ENCODE measurements at places on chromosomes 2 and 18.
A peak's percentile ranks its signal among the peaks of the same experiment; 100 is the strongest.

DNA sequence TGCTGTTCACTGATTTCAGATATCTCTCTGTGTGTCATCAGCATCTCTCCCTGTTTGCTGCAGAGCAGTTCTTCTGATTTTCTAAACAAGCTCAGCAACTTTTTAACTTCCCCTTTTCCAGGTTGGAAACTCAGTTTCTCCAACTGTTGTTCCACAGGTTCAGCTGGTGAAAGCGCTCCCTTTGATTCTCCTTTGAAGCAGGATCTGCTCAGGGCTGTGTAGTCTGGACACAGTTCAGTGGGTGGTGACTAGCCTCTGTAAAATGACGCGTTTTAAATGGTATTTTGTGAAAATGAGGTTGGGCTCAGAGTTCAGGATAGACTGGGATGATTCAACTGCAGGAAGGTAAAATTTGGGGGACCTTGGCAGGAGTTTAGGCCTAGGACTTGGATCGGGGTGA is 106.3 kb downstream of the TRIM43 start:
- H3K27ac ChIP-seq, result no peak overlapping the region
- H3K36me3 ChIP-seq, result no peaks in the 10 kb centered on the region

DNA sequence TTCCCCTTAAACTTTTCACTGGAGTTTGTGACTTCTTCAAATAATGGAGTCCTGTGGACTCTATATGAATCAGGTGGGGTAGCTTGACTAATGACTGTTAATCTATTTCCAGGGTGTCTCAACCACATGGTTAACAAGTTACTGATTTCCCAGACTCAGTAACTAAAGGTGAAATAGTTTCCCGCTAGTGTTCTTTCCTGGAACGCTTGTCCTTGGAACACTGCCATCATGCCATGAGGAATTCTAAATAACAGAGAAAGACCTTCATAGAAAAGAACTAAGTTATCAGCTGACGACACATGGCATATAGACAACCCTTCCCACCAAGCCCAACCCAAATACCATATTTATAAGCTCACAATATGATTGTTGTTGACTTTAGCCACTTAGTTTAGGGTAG is 1027.9 kb upstream of the FAM98A start:
- no peaks in the 10 kb centered on the region for H3K4me1 ChIP-seq
- no peaks in the 10 kb centered on the region for H3K27me3 ChIP-seq
- H3K36me3 ChIP-seq, result no peaks in the 10 kb centered on the region
- H3K4me3 ChIP-seq, result no peak overlapping the region
- no peak for DNase-seq

GRCh38 chr2:6212491-6212890 is 520.3 kb downstream of the SOX11 start:
- H3K4me1 ChIP-seq, result no peaks in the 10 kb centered on the region
- H3K27me3 ChIP-seq, result no peaks in the 10 kb centered on the region
- H3K4me3 ChIP-seq, result no peak overlapping the region
- DNase-seq, result no peak
- no peak overlapping the region for H3K27ac ChIP-seq

DNA sequence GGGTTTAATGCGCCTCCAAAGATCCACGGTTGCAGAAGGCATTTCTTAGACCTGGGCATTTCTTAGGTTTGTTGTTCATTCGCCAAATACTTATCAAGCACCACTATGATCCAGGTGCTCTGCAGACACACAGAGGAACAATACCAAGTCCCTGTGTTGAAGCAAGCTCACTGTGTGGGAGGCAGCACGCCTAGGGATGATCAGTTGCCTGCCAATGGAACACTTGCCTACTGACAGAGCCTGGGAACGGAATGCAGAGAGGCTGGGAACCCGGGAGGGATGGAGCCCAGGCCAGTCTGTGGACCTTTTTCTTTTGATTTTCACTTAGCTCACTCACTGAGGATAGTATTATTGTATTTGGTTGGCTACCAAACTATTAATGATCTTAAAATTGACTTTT is 1.9 kb upstream of the GRP start:
- peaks cover 8% of the 10 kb centered on the region for H3K4me1 ChIP-seq
- no peak overlapping the region for H3K4me3 ChIP-seq
- H3K36me3 ChIP-seq, result no peaks in the 10 kb centered on the region
- H3K27ac ChIP-seq, result no peak overlapping the region

DNA sequence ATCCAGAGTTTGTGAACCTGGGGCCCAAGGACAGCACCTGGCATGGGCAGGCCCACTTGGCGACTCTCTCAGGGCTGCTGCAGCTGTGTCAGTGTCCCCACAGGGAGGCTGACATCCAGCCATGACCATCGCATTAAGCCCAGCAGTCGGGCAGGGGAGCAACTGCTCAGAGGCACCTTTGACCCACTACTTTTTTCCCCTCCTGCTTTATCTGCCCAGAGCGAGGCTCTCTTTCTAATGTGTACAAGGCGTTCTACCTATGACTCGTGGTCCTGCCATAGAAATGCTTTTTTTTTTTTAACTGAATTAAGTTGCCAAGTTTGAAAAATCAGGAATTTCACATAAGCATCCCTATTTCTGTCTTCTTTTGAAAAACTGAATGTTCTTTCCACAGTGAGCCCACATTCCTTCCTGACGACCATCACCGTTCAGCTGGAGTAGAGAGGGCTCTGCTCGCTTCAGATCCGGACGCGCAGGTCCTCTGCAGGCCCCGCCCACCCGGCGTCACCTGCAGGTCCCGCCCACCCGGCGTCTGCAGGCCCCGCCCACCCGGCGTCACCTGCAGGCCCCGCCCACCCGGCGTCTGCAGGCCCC is 403 bp upstream of the CLUL1 start:
- no peak overlapping the region for H3K4me3 ChIP-seq
- H3K36me3 ChIP-seq, result no peaks in the 10 kb centered on the region
- no peak for DNase-seq
- H3K27ac ChIP-seq, result no peak overlapping the region
- no peaks in the 10 kb centered on the region for H3K4me1 ChIP-seq
- no peaks in the 10 kb centered on the region for H3K27me3 ChIP-seq

DNA sequence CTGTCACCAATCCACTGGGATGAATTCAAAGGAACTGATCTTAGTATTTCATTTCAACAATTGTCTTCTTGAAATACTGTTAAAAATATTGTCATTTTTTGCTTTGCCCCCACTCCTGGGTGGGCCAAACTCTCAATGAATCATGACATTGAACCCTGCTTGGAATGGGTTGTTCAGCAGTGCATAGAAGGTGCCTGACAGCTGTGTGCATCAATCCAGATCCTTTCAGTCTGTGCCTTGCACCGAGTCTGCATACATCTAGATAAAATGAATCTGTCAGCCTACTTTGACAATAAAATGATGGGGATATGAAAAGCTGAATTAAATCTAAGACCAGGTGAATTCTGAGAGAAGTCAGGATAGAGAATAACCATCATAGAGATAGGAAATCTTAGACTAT is 706.6 kb downstream of the CBLN2 start:
- no peak for DNase-seq
- H3K4me1 ChIP-seq, result no peaks in the 10 kb centered on the region
- no peak overlapping the region for H3K4me3 ChIP-seq
- H3K36me3 ChIP-seq, result no peaks in the 10 kb centered on the region

- no peak overlapping the region for H3K4me3 ChIP-seq
- no peaks in the 10 kb centered on the region for H3K27me3 ChIP-seq
- H3K4me1 ChIP-seq, result peaks cover 13% of the 10 kb centered on the region
- H3K36me3 ChIP-seq, result no peaks in the 10 kb centered on the region
- no peak for DNase-seq
These were observed 1889.7 kb upstream of the CELF4 start for GRCh38 chr18:39455285-39455684.

- no peaks in the 10 kb centered on the region for H3K4me1 ChIP-seq
- no peak overlapping the region for H3K4me3 ChIP-seq
- DNase-seq, result no peak
- peaks cover 60% of the 10 kb centered on the region for H3K36me3 ChIP-seq
These were observed 18.9 kb downstream of the ADI1 start for GRCh38 chr2:3500326-3500899.

- H3K27me3 ChIP-seq, result no peaks in the 10 kb centered on the region
- no peak within 1 kb of the TSS for H3K27ac ChIP-seq
- peak within 1 kb of the TSS; percentile 38 for H3K4me3 ChIP-seq
- H3K4me1 ChIP-seq, result peaks cover 20% of the 10 kb centered on the region
These were observed at the start of the genes COL4A3 and COL4A4 for GRCh38 chr2:227163998-227164762. TSS of gene COL4A3 (plus strand) at chr2:227164624. CDS start at chr2:227164727, 103 bp downstream. TSS of gene COL4A4 (minus strand) at chr2:227164205. CDS start at chr2:227147483, 16,722 bp downstream.

DNA sequence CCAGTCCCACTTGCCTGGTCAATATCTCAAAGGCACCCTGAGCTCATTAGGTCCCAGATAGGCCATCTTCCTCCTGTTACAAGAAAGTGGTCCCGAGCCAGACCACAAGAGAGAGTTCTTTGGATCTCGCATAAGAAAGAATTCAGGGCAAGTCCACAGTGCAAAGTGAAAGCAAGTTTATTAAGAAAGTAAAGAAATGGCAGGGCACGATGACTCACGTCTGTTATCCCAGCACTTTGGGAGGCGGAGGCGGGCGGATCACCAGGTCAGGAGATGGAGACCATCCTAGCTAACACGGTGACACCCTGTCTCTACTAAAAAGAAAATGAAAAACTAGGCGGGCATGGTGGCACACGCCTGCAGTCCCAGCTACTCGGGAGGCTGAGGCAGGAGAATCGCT is 10.8 kb upstream of the SMAD7 start:
- no peak overlapping the region for H3K4me3 ChIP-seq
- H3K36me3 ChIP-seq, result no peaks in the 10 kb centered on the region
- no peaks in the 10 kb centered on the region for H3K27me3 ChIP-seq
- H3K27ac ChIP-seq, result peak overlapping the region; percentile 64
- H3K4me1 ChIP-seq, result peaks cover 22% of the 10 kb centered on the region
- no peak for DNase-seq

- H3K27ac ChIP-seq, result no peak overlapping the region
- no peak for DNase-seq
- H3K4me1 ChIP-seq, result peaks cover 8% of the 10 kb centered on the region
- no peaks in the 10 kb centered on the region for H3K36me3 ChIP-seq
These were observed 207.4 kb downstream of the ARL6IP6 start for GRCh38 chr2:152925547-152926448.

DNA sequence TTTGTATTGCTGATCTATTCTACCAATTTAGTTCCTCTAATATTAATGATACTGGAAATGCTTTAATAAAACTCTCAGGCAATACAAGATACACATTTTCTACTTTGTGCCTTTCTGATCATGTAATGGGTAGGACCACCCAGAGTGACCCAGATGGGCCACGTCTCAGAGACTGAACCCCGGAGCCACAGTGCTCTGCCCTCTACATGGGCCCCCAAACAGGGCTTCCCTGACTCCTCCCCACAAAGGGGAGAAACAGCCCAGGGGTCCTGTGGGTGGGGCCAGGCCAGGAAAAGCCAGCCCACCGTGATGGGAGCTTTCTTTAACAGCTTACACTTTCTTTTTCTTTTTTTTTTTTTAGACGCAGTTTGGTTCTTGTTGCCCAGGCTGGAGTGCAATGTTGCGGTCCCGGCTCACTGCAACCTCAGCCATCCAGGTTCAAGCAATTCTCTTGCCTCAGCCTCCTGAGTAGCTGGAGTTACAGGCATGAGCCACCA is 18.4 kb downstream of the HDAC4 start:
- no peaks in the 10 kb centered on the region for H3K36me3 ChIP-seq
- no peaks in the 10 kb centered on the region for H3K27me3 ChIP-seq
- H3K4me3 ChIP-seq, result no peak overlapping the region
- H3K4me1 ChIP-seq, result peaks cover 8% of the 10 kb centered on the region

GRCh38 chr2:126720638-126721037 is 64.7 kb downstream of the GYPC start:
- no peaks in the 10 kb centered on the region for H3K27me3 ChIP-seq
- DNase-seq, result no peak
- H3K4me1 ChIP-seq, result peaks cover 12% of the 10 kb centered on the region
- H3K36me3 ChIP-seq, result no peaks in the 10 kb centered on the region
- no peak overlapping the region for H3K27ac ChIP-seq

GRCh38 chr2:126342457-126342856 is 313.5 kb upstream of the GYPC start:
- no peaks in the 10 kb centered on the region for H3K36me3 ChIP-seq
- DNase-seq, result no peak
- H3K27ac ChIP-seq, result no peak overlapping the region

DNA sequence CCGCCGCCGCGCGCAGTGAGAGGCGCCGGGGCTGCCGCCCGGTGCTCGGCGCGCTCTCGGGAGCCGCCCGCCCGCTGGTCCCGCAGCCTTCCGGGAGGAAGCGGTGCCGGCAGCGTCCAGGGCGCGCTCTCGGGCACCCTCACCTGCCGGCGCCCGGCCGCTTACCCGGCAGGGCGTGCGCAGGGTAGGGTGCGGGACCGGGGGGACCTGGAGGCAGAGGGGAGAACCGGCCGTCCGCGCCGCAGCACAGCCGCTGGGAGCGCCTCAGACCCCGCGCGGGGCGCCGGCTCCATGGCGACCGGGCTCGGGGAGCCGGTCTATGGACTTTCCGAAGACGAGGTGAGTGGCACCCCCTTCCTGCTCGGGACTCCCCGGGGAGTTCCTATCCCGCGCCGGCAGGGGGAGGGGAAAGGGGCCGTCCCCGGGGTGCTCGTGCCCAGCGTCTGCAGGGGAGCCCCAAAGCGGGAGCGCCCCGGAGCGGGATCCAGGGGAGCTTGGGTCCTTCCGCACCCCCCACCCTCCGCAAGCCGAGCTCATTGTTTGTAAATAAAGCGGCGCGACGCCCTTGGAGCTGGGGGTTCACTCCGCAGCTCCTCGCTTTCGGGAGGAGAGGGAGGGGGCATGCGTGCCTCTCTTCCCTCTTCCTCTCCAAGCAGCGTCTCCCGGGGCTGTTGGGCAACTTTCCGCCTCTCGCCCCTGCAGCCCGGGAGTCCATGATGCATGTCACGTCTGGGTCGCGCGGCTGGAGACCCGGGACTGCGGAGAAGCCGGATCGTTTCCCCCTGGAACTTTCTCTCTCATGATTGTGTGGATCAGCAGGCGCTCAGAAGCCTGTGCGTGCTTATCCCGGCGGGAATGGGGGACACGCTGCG is 580 bp downstream of the NEDD4L start:
- peaks cover 25% of the 10 kb centered on the region for H3K4me1 ChIP-seq
- DNase-seq, result no peak
- peak overlapping the region; percentile 85 for H3K27ac ChIP-seq

GRCh38 chr18:23487738-23488570 is 15.4 kb upstream of the RMC1 start:
- peaks cover 9% of the 10 kb centered on the region for H3K4me1 ChIP-seq
- H3K27me3 ChIP-seq, result no peaks in the 10 kb centered on the region
- no peak overlapping the region for H3K4me3 ChIP-seq
- H3K27ac ChIP-seq, result peak overlapping the region; percentile 51
- DNase-seq, result no peak
- no peaks in the 10 kb centered on the region for H3K36me3 ChIP-seq

- no peak overlapping the region for H3K4me3 ChIP-seq
- no peaks in the 10 kb centered on the region for H3K36me3 ChIP-seq
- no peaks in the 10 kb centered on the region for H3K4me1 ChIP-seq
- no peak for DNase-seq
- H3K27ac ChIP-seq, result no peak overlapping the region
- H3K27me3 ChIP-seq, result no peaks in the 10 kb centered on the region
These were observed 375.6 kb upstream of the VWC2L start for GRCh38 chr2:214035091-214035852.

- DNase-seq, result no peak
- no peak overlapping the region for H3K27ac ChIP-seq
- no peaks in the 10 kb centered on the region for H3K4me1 ChIP-seq
- H3K27me3 ChIP-seq, result no peaks in the 10 kb centered on the region
- no peak overlapping the region for H3K4me3 ChIP-seq
These were observed 300.0 kb upstream of the SMIM21 start for GRCh38 chr18:75727456-75727855.

GRCh38 chr2:7954234-7954633 is 727.6 kb upstream of the ID2 start:
- no peak overlapping the region for H3K4me3 ChIP-seq
- no peak for DNase-seq
- H3K27me3 ChIP-seq, result no peaks in the 10 kb centered on the region
- no peaks in the 10 kb centered on the region for H3K4me1 ChIP-seq
- H3K36me3 ChIP-seq, result no peaks in the 10 kb centered on the region
